Activated naive CD8-positive, alpha-beta T cell treated with anti-CD3 and anti-CD28 coated beads, Interleukin-2, amount 50 U/mL, for 16 hours (primary cell): ENCODE measurements at places on chromosomes 5 and 9.
A peak's percentile ranks its signal among the peaks of the same experiment; 100 is the strongest.

DNA sequence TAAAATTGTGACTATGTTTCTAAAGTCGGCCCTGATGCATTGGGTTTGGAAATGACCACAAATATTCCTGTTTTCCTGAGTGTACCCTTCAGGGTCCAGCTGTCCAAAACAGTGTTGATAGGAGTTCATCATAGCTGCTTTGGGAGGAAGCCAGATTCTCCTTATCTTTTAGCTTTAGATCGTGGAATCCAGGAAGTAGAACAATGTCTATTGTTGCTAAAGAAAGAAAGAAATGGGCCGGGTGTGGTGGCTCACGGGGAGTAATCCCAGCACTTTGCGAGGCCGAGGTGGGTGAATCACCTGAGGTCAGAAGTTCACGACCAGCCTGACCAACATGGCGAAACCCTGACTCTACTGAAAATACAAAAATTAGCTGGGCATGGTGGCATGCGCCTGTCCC lies 9.5 kb downstream of the CAVIN4 start:
- no peak for DNase-seq

DNA sequence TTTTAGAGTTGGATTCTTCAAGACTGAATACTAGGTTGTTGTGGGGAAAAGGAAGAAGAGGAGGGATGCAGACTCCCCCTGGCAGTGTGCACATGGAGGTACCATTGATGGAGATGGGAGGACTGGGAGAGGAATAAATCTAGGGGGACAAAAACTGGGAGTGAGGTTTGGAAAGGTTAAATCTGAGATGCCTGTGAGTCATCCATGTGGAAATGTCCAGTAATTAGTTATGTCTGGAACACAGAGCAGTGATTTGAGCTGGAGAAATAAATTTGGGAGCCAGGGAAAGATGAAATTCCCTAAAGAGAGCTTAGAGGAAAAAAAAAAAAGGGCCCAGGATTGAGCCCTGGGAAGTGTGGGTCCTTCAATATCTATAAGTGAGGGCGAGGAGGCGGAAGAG lies 8.0 kb upstream of the CCIN start:
- no peak for DNase-seq

GRCh38 chr5:72108202-72109061 lies 1.2 kb downstream of the MAP1B start:
- DNase-seq, result no peak

GRCh38 chr9:92762196-92762595 lies 2.4 kb downstream of the BICD2 start:
- DNase-seq, result no peak

DNA sequence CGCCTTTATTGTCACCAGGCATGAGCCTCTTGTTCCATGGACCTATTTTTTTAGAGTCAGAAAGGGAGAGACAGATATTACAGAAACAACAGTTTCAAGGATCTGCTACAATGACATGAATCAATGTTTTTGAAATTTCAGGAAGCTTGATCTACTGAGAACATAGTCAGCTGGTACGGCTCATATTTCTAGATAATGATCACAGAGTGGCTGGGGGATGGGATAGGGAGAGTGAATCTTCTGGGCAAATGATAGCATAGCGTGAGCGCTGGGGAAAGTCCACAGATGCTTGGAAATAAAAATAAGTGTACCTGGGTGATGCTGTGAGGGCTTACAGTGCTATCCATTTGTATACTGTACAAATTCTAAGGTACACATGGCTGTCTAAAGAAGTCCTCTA lies 340.4 kb downstream of the EBF1 start:
- DNase-seq, result no peak

DNA sequence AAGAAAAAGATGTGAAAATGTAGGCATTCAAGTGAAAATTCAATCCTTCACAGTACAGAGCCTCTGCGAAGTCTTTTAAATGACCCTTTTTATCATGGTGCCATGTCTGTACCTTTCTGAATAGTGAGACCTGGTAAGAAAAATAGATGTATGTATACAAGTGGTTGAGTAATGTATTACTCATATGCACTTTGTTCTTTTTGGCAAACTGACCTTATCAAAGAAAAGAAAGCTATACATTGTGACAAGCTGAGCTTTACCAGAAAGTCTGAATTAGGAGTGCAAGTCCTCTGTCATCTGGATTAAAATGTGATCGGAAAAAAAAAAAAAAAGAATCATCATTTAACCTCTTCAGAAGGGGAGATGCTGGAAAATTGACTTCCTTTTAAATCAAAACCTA lies 356.4 kb upstream of the CCNH start:
- DNase-seq, result no peak

DNA sequence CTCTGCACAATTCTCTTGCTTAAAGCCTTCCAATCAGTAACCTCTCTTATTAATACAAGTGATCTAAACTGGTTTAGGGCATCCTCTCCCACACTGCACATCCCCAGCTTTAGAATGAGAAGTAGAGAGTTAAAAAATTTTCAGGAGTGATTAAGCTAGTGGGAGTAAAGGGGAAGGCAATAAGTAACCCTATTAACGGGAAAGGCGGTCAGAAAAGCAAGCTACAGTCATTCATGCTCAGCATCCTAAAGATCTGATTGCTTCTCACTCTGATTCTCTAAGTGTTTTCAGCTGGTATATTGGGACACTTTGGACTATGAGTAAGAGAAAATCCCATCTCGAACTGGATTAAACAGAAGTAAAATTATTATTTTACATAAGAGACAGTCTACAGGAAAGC lies 15.8 kb downstream of the CDH6 start:
- no peak for DNase-seq

- DNase-seq, result no peak
Measured at GRCh38 chr9:82148901-82149461, 160.4 kb downstream of the SPATA31D1 start.

GRCh38 chr5:178163772-178164735 lies 10.4 kb upstream of the NHP2 start:
- DNase-seq, result peak; percentile 90

DNA sequence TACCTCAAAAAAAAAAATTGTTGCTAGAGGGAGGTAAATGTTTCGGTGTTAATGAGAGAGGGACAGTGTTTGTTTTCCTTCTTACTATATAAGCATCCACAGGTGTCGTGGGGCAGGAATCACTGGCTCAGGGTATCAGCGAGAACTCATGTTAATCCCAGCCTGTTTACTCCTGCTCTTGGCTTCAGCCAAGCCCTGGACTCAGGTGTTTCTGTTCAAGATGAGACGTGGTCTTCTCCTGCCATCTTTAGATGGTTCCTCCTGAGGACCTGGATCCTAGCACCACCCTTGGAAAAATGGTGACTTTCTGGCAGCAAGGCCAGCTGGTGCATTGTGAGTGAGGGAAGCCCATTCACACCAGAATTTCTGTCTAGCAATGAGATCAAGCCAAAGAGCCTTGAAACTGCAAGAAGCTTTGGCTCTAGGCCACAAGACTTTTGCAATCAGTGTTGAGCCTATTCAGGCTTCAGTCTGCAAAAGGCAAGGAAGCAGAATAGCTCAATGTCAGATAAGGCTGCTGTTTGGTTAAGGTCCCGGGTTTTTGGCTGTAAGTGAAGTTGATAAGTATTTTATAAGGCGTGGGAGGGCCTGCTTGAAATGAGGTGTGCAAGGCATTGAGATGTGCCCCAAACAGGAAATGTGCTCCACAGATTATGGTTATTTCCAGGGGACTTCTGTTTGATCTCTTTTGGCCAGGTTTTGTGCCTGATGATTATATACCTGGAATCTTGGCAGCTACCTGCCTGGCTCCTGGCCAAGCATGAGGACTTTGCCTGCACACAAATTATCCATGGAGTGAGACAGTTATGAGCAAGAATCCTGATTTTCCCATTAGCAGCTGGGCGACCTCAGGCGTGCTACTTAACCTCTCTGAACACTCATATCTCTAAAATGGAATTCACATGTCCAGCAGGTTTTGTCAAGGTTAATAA lies 99.8 kb downstream of the TENT4A start:
- DNase-seq, result no peak

GRCh38 chr9:37784291-37784615 lies 611 bp downstream of the EXOSC3 start:
- no peak for DNase-seq

GRCh38 chr9:123769719-123770118 lies 160.2 kb downstream of the DENND1A start:
- DNase-seq, result no peak

DNA sequence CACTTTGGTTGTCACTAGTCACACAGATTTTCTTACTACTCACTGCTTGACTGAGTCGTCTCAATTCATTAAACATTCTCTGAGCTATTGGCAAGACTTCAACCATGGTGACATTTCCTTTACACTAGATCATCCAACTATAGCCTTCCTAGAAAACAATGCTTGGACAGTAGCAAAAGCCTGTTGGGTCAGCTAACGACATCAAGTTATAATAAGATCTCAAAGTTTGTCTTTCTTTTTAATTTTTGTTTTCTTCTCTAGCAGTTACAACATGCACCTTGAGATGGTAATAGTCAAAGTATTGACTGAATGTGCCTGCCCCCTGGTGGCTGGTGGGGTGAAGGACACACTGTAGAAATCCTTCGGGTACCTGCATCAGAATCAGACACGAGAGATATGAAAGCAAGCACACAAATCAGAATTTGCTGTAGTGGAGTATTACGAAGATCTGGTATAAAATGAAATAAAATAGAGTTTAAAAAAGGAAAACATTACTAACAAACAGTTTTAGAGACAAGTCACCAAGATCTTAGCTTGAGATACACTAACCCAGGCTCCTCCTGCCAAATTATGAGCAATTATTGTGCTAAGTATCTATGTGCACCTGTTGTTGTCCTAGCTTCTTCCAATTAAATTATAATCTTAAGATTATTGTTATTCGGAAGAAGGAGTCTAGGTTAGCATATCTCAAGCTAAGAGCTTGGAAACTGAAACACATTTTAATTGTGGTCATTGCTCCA lies 81.2 kb downstream of the ARL15 start:
- DNase-seq, result peak; percentile 34

- DNase-seq, result no peak
Measured at GRCh38 chr5:164175083-164175482, 669.7 kb downstream of the MAT2B start.

DNA sequence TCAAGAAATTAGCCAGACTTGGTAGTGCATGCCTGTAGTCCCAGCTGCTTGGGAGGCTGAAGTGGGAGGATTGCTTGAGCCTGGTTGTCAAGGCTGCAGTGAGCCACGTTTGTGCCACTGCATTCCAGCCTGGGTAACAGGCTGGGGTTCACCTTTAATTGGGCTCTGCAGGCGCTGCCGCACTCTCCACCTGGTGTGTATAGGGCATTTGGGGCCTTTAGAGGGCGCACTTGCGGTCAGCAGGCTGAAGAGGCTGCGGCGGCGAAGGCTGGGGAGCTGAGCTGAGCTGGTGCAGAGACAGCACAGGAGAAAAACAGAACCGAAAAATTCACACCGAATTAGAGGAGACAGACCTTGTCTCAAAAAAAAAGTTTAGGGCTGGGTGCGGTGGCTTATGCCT lies 31.2 kb downstream of the CDK7 start:
- no peak for DNase-seq

- no peak for DNase-seq
Measured at GRCh38 chr5:28156981-28157380, 1118.6 kb upstream of the CDH9 start.

GRCh38 chr5:80608731-80609130 lies 38.7 kb upstream of the ANKRD34B start:
- DNase-seq, result no peak

DNA sequence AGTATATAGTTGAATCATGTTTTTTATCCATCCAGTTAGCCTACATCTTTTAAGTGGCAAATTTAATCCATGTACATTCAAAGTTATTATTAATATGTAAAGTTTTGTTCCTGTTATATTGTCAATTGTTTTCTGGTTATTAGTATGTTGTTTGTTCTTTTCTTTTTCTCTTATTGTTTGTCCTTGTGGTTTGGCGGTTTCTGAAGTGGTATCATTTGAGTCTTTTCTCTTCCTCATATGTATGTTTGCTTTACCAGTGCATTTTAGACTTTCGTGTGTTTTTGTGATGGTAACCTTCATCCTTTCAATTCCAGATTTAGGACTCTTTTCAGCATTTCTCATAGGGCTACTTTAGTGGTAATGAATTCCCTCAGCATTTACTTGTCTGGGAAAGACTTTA lies 130.4 kb upstream of the RFX3 start:
- no peak for DNase-seq

DNA sequence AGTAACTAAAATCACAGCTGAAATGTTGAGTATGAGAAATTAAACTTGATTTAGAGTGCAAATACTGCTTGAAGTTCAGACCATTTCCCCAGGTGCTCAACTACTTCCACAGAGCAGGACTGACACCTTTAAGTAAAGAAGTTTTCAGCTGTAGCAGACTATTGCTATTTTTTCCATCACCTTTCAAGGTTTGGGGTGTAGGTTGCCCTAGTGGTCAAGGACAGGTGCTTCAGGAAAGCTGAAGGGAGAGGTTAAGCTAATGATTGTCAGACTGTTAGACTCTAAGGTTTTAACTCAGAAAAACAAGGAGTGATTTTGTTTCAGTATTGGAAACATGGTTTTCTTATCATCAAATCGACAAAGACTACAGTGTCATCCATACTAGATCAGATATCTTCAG lies 162.1 kb downstream of the CCDC192 start:
- no peak for DNase-seq

DNA sequence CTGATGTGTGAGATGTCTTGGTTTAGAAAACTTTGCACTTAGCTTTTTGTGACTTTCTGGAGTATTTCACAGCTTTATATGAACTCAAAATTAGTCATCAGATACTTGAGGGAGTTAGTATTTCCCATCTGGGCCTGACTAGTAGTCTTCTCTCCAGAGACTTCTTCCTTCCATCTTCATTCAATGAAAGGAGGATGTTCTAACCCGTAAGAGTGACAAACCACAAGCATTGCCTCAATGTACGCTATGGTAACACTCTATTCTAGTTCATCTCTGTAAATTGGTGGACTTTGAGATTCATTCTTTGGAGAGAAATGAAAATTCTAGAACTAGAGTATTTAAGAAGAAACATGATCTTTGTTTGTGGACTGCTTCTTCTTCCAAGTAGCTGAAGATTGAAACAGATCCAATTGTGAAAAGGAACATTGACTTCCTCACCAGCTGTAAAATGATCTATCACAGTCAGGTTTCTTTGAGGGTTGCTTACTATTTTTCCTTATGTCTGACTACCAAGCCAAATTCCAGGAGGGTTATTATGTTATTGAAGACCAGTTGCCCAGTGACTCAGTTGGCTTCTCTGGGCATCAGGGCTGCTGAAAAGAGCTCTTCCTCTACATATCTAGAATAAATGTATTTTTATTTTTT lies 157.6 kb downstream of the SLC12A2 start:
- no peak for DNase-seq

DNA sequence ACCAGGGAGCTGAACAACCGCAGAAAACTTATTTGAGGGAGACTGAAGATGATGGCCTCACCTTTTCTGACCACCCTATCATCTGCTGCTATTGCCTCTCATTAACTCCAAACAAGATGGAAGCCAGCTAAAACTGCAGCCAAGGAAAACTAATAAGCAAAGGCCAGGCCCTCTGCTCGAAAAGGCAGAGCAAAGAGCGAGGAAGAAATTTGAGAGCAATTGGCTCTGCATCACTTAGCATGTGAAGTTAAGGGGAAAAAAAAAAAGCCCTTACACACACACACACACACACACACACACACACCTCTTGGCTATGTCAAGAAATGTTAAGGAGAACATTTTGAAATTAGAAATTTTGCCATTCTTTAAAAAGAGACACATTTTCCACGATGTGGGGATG lies 228.1 kb upstream of the CYLC2 start:
- DNase-seq, result no peak

GRCh38 chr5:79873187-79873586 lies 117.9 kb downstream of the MTX3 start:
- DNase-seq, result no peak

- no peak for DNase-seq
Measured at GRCh38 chr5:123515904-123516303, 3.9 kb downstream of the CSNK1G3 start.
